Umbilical cord (tissue), 2 donors: ENCODE measurements at places on chromosomes 6 and 20. TPM values are rescaled to one million over a fixed set of nuclear protein-coding genes. Genes with fewer than 3 reads are reported as not detected.

- no peak for DNase-seq
These were observed 298.3 kb upstream of the SASH1 start for GRCh38 chr6:148044261-148044751.

- DNase-seq, result no peak
These were observed 17.2 kb downstream of the KCNK17 start for GRCh38 chr6:39296745-39297640.

DNA sequence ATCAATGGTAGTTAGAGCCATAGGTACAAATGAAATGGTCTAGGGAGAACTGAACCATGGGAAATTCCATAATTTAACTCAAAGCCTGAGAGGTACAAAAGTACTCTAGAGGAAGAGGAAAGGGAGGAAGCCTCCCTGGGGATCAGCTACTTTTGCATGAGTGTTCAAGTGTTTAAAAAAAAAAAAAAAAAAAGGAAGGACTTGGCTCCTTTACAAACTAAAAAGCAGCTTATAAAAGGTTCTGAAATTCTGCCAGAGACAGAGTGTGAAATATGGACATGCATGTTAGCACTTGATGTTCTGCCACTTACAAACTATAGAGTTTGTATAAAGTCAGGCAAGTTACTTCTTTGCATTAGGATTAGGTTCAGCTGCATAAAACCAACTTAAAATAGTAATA is 290.0 kb downstream of the TBC1D7 start:
- DNase-seq, result peak; percentile 35

DNA sequence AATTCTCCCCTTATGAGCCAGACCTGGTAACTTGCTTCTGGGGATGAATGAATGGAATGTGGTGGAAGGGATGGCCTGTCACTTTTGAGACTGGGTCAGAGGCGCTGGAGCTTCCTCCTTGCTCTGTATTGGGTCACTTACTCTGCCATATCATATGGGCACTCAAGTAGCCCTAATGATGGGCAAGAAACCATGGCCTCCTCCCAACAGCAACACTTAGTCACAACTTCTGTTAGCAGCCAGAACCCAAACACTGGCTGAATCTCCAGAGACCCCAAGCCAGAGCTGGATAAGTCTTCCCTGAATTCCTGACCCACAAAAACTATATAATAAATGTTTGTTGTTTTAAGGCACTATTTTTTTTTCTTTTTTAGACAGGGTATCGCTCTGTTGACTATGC is 5.5 kb downstream of the E2F1 start:
- no peak for DNase-seq

DNA sequence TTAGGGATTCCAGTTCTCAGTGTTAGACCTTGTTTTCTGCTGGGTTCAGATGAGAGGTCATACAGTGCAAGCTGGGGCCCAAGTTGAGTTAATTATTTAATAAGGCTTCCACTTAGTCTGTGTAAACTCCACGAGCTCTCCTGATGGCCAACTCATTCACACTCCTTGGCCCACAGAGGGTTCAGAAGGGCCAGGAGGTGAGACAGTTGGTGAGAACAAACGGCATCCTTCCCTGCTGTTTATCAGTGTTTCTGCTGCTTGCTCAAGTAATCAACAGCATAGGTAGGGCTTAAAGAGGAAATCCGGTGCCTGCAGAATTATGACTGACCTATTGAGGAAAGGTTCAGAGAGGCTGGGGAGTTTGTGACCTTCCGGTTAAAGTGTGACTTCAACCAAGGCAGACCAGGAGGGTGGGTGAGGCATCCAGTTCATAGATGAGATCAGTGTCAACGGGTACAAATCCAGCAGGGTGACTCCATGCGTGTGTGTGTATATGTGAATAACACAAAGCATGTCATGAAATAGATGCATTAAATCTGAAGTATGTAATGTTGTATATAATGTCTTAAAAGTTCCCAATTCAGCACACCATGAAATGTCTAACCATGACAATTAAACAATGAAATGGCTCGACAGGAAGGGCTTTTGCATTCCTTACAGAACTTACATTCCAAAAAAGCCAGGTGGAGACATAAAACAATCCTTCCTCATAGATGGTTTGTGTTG is 37.4 kb upstream of the BCAS1 start:
- no peak for DNase-seq

GRCh38 chr20:62993856-62994494 is 12.8 kb downstream of the BHLHE23 start:
- no peak for DNase-seq

DNA sequence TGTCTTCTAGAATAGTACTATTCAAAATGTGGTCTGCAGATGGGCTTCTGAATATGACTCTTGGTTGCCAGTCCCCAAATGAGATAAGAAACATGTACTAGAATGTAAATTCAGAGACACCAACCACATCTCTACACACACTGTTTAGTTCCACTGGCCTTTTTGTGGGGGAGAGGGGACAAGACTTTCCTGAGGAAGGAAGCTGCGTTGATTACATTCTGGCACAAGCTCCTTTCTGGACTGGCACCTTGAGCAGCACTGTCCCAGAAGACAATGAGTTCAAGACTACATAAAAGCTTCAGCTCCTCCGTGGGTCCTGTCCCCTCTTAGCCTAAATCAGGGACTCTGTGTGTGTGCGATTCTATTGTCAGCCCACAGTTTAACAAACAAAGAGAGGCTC is 6.9 kb upstream of the IYD start:
- no peak for DNase-seq

- DNase-seq, result peak; percentile 95
These were observed 35.7 kb downstream of the KCNB1 start for GRCh38 chr20:49446808-49447207.

LTB gene
- total RNA-seq, result 0.96 TPM

GRCh38 chr6:162538643-162539064 is 188.9 kb downstream of the PRKN start:
- DNase-seq, result peak; percentile 84

- no peak for DNase-seq
These were observed 71.6 kb downstream of the KIF6 start for GRCh38 chr6:39653612-39654011.

- DNase-seq, result peak; percentile 96
These were observed 12.4 kb downstream of the WFDC3 start for GRCh38 chr20:45779011-45779915.

DNA sequence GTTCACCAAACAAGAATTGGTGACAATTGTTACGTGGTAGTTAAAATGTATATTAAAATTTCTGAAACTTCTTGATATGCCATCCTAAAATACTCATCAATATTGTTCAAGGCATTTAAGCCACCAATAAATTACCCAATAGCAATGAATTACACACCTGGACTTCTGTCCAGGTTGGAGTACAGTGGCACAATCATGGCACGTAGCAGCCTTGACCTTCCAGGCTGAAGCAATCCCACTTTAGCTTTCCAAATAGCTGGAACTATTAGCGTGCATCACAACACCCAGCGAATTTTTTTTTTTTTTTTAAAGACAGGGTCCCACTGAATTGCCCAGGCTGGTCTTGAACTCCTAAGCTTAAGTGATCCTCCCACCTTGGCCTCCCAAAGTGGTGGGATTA is 17.2 kb downstream of the SRPK1 start:
- DNase-seq, result no peak

DNA sequence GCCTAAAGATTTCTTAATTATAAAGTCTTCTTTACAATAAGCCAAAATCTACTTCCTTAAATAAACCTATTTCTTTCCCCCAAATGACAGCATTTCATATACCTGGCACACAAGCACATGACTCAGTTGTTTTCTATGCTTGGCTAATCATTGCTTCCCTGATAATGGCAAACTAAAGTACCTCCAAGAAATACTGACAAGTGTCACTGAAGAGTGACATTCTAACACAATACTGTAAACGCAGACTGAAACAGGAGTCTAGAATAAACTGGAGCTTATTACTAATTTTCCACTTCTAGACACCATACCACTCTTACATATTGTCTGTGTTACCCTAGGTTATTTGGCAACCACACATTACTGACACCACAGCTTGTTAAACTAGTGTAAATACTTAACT is 14.3 kb downstream of the SYNCRIP start:
- DNase-seq, result no peak

GRCh38 chr20:57392512-57393271 is 1.5 kb downstream of the RBM38 start:
- DNase-seq, result no peak

MED20 gene
- total RNA-seq, result 15.2 TPM

DNA sequence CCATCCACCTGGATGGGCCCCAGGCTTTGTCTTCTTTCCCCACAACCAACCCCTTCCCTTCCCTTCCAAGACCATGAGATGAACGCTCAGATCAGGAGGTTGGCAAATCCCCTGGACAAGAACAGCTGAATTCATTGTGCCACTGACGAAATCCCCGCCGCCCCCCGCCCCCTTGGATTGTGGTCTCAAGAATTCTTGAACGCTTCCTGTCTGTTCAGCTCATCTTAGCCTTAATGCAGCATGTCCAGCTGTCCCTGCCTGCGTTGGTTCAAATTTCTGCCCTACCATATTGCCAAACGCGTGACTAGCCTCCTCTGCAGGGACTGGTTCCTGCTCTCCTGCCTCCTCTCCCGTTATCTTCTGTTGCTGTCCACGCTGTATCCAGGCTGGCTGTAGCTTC is 133.2 kb downstream of the CDH4 start:
- DNase-seq, result no peak

GLP1R gene
- total RNA-seq, result 2.6 TPM

GRCh38 chr6:30802731-30803130 is 58.4 kb upstream of the IER3 start:
- no peak for DNase-seq

IP6K3 gene
- 4.1 TPM for total RNA-seq
